ENCODE measurements at places on chromosomes 3 and 15. TPM values are rescaled to one million over a fixed set of nuclear protein-coding genes. Genes with fewer than 3 reads are reported as not detected.

TERB2 gene
- not detected for total RNA-seq

CSK gene
- 21.9 TPM for total RNA-seq

NEK4 gene
- 45.5 TPM for total RNA-seq

SH2D7 gene
- total RNA-seq, result not detected

SCN11A gene
- total RNA-seq, result 0.64 TPM

FHIT gene
- total RNA-seq, result 5.4 TPM

MCF2L2 gene
- total RNA-seq, result 37.1 TPM

SAMD7 gene
- not detected for total RNA-seq

DRD3 gene
- not detected for total RNA-seq

C3orf22 gene
- total RNA-seq, result 0.18 TPM

GOLGA8G gene
- total RNA-seq, result 0.09 TPM

CX3CR1 gene
- total RNA-seq, result 7.9 TPM

KNG1 gene
- total RNA-seq, result not detected

CFAP44 gene
- 16.9 TPM for total RNA-seq

CACNA2D2 gene
- total RNA-seq, result 12.2 TPM

PROK2 gene
- 0.64 TPM for total RNA-seq

CDHR4 gene
- not detected for total RNA-seq

CGNL1 gene
- 4.9 TPM for total RNA-seq

FEZF2 gene
- total RNA-seq, result 0.09 TPM

LYZL4 gene
- total RNA-seq, result not detected

ALS2CL gene
- 3.2 TPM for total RNA-seq

DUOXA2 gene
- total RNA-seq, result not detected

MGLL gene
- total RNA-seq, result 11.6 TPM

SLC38A3 gene
- 6.2 TPM for total RNA-seq

IGF2BP2 gene
- 42.4 TPM for total RNA-seq

NR1I2 gene
- total RNA-seq, result 0.36 TPM

TPRG1 gene
- 3.4 TPM for total RNA-seq

GABRR3 gene
- total RNA-seq, result not detected

CFAP100 gene
- total RNA-seq, result 1.8 TPM

GCSAM gene
- total RNA-seq, result 0.27 TPM
